Renal pelvis (tissue), 12 donors: ENCODE measurements at places on chromosomes 4 and X. TPM values are rescaled to one million over a fixed set of nuclear protein-coding genes. Genes with fewer than 3 reads are reported as not detected.

The GAR1 gene
- 40.3 TPM for polyA plus RNA-seq

The RRH gene
- 1.3 TPM for polyA plus RNA-seq

- DNase-seq, result no peak
These were observed 32.0 kb downstream of the CEP135 start for GRCh38 chr4:55980725-55981124.

DNA sequence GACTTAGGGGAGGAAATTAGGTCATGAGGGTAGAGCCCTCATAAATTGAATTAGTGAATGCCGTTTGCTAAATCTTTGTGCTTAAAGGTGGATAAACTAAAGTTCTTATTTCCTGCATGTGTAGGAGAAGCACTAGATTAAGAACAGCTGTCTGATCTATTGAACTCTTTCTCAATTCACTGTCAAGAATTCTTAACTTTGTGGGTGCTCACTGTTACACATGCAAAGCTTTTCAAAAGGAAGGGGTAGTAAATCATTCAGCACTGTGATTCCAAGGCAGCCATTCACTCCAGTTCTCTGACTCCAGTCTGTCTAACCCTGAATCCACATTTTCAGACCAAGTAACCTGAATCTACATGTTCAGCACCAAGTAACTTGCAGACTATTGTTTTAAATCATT lies 1520.1 kb downstream of the PCDH18 start:
- peak; percentile 38 for DNase-seq

- DNase-seq, result no peak
These were observed 24.0 kb upstream of the PCDH7 start for GRCh38 chr4:30696191-30696590.

GRCh38 chr4:19030536-19030935 lies 1009.0 kb upstream of the LCORL start:
- no peak for DNase-seq

DNA sequence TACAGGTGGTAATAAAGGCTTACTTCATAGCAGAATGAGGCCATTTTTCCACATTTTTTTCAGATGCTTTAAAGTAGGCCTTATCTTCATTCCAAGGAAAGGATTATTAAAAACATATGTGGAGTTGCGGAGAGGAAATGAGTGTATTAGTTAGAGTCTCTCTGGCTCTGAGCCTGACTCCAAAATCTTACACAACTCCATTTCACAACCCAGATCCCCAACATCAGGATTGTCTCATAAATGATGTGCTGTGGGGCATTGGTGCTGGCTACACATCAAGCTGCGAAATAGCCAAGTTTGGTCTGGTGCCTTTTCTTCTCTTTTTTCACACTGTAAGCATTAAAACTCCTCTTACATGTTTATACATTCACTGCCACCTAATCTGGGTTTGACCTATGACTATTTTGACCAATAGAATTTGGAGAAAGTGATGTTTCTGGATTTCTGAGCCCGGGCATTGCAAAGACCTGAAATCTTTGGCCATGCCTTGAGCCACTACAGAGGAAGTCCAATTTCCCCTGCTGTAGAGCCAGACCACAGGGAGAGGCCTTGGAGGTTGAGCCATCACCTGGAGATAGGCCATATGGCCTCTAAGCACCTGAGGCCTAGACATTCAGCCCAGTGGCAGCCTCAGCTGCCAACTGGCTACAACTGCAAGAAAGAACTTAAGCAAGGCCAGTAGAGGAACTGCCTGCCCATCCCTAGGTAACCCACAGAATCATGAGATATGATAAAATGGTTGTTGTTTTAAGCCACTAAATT lies 16.7 kb upstream of the SOD3 start:
- DNase-seq, result no peak
